NCI-H2081 treated with DMSO at 0.1 percent for 48 hours (cell line): ENCODE measurements at places on chromosomes 2 and 18.

DNA sequence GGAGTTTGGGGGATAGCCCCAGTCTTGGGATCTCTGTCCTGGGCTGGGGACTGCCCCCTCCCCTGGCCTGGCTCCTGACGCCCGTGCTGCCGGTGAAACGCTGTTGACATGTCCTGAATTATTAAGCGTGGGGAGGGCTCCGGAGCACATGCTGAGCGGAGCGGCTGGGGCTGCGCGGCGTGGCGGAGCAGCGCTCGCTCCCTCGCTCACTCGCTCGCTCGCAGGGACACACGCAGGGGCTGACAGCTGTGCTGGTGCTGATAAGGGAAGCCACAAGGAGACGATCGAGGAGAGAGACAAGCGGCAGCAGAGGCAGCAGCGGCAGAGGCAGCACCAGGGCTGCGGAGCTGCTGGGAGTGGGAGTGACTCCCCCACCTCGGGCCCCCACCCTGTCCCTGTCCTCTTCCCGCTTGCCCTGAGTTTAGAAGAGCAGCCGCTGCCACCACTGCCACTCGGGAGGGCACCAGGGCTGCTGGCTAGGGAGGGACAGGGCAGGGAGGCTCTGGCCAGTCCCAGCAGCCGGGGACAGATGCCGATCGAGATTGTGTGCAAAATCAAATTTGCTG is at the start of gene ASIC4:
Gene ASIC4, plus strand, starts transcription at position 287 of the 566 bp plus-strand sequence. Its CDS starts 243 bp downstream, at position 530.
- no peak for DNase-seq

GRCh38 chr2:109440499-109441156 is 173.1 kb downstream of the SEPTIN10 start:
- no peak for DNase-seq

- no peak for DNase-seq
Observed at GRCh38 chr2:60958800-60959199, 58.7 kb upstream of the PEX13 start.

DNA sequence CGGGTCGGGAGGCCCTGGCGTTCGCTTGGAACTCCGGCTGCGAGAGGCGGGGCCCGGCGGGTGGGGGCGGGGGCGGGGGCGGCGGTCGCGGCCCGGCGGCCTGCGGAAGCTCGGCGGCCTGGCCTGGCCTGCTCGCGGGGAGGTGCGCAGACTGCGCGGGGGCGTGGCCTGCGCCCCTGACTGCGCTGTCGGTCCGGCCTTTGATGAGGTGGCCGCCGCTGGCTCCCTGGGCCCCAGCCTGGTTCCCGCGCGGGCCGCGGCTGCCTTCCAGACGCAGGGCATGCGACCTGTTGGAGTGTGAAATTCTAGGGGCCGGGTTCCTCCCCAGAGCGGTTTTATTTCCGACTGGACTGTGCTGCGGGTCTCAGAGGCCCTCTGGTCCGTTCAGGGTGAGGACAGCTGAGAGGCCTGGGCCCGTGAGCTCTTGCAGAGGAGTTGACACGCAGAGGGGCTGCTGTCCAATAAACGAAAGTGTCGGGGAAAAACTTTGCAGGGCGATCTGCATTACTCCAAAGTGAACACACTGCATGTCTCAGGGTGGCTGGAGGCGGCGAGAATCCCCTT is 629 bp downstream of the NRBP1 start:
- no peak for DNase-seq

GRCh38 chr2:174327021-174327840 is 7.5 kb upstream of the SP9 start:
- no peak for DNase-seq

DNA sequence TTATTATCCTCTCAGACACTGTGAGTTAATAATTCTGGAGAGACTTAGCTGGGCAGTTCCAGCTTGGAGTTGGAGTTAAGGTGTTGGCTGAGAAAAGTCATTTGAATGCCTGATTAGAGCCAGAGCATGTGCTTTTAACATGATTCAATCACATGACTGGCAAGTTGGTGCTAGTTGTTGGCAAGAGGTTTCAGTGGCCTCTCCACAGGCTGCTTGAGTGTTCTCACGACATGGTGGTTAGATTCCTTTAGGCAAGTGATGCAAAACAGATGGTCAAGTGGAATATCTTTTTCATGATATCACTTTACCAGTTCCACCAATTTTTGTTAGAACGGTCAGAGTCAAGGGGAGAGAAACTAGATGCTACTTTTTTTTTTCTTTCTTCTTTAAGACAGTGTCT is 262.7 kb upstream of the FN1 start:
- no peak for DNase-seq

- no peak for DNase-seq
Observed at GRCh38 chr2:173414823-173415322, 60.2 kb downstream of the CDCA7 start.

DNA sequence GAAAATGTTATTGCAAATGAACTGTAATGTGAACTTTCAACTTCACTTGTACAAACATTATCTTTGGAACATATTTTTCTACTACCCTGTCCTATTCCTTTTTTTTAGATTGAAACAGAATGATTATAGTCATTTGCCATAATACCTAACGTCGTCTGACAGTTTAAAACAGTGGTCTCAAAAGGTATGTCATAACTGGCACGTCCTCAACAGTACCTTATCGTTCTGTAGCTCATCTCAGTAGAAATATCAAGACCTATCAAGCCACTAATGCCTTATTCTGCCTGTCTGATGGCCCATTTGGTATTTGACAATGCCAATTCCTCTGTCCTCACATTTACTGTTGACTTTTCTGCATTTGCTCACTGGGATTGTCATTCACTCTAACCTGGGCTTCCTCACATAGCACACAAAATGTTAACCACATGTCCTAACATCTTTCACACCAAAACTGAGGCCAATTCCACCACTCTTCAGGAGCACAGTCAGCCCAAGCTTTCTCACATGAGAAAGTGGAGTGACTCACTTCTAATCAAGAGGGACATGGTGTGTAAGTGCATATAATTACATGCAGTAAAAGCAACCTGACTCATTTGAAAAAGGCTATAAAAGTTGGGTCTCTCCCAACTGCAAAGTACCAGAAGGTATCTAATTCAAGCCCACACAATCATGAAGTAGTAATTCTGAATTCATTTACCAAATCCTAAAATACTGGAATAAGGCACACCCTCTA is 34.8 kb downstream of the DNER start:
- no peak for DNase-seq

DNA sequence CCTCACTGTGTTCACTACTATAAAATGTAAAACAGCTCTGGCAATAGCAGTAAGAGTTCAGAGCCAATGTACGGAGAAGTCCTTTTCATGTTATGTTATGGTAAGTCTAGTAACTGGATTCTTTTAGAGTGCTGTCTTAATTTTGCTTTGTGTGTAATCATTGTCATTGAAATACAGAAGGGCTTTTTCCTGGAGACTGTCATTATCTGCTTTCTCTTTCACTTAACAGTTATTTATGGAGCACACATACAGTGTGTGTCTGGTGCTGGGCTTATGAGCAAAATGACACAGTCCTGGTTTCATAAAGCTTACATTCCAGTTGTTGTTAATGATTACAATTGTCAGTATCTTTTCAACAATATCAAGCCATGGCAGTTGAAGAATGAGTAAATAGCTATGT is 95.5 kb downstream of the CCDC102B start:
- DNase-seq = no peak

DNA sequence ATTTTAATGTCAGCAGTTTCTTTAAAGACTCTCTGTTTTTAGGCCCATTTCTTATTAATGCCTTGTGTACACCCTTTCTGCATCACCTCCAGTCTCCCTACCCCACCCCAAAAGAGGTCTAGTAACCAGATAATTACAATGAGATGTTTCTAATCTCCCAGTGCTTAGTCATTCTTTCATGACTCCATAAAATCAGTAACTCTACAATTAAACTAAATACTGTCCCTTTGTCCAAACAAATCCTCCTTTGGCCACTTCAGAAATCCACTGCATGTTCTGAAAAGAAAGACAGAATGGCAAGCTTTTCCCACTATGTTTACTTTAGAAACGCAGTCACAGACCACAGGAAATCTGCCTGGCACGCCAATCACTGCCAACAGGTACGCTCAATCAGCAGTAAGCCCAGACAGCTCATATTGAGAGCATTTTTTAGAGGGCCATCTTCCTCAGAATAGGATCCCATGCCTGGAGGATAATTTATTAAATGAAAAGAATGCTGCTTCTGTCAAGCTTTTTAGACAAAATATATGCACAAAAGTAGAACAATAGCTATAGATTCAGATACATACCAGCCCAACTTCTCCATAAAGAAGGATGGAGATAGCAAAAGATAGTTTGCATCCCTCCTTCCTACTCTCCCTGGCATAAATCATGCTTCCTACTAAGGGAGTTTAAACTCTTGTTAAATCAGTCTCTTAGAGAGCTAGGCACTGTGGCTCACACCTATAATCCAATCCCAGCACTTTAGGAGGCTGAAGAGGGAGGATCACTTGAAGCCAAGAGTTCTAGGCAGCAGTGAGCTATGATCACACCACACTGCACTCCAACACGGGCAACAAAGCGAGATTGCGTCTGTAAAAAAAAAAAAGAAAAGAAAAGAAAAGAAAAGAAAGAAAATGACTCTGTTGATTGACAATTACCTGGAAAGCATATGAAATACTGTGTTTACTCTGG is 14.6 kb downstream of the CLASP1 start:
- no peak for DNase-seq

GRCh38 chr2:188367164-188367563 is 75.5 kb downstream of the GULP1 start:
- DNase-seq = peak; percentile 83

DNA sequence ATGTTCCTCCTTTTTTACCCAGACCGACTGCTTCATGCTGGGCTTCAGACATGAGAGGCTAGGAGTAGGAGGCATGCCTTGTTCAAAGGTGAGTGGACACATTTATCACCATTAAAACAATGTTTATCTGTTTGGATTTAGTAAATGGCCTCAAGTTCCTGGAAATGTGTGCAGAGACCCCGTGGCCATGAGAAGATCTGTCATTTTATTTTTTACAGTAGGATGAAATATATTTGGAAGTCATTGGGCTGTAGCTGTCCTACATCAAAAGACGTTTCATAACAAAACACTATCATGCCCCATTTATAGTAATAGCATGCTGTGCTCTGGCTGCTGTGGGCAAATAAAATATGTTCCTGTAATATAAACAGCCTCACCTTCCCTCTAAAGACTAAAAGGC is 403.9 kb upstream of the TNP1 start:
- DNase-seq = no peak

GRCh38 chr2:43389581-43390466 is 163.4 kb upstream of the ZFP36L2 start:
- DNase-seq = no peak

DNA sequence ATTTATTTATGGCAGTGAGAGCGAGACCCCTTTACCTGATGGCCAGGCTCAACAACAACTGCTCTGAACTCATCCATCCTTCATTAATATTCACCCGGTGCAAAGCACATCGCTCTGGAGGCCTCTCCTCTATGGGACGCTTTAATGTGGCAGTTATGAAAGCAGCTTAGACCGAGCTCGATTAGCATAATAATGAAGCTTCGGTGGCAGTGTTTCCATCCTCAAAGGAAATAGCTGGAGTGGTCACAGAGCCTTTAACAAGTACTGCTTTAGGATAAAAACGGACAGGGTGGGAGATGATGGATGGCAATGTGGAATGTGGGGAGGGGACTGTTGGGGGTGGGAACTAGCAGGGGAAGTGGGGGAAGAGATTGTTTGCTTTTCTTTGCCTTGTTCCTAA is 243.9 kb downstream of the SLC4A3 start:
- no peak for DNase-seq

- DNase-seq = no peak
Observed at GRCh38 chr2:220185766-220186305, 558.4 kb downstream of the SLC4A3 start.

- no peak for DNase-seq
Observed at GRCh38 chr2:30277582-30277981, 46.2 kb downstream of the LBH start.

DNA sequence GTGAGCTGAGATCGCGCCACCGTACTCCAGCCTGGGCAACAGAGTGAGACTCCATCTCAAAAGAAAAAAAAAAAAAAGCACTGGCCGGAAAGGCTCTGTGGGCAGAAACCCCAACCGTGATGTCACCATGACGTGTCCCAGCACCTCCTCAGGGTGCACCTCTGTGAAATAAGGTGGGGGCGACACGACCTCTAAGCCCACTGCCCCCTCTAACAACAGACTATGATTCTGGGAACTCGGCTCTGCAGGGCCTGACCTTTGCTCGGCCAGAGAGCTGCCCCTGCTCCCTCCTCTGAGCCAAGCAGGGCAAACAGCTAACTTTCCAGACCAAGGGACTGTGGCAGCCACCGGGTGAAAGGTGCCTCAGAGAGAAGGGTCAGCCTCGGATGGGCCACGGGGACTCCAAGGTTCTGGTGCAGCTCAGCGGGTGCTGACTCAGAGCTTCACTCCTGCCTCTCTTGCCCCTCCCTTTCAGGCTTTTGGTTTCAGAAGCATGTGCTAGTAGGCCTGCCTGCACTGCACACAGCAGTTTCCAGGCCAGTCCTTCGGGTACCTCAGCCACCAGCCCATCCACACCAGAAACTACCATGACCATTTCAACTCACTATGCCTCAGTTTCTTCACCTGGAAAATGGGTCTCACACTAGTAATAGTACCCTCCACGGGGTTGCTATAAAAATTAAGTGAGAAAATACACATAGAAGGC is 8.0 kb downstream of the TMBIM1 start:
- no peak for DNase-seq

DNA sequence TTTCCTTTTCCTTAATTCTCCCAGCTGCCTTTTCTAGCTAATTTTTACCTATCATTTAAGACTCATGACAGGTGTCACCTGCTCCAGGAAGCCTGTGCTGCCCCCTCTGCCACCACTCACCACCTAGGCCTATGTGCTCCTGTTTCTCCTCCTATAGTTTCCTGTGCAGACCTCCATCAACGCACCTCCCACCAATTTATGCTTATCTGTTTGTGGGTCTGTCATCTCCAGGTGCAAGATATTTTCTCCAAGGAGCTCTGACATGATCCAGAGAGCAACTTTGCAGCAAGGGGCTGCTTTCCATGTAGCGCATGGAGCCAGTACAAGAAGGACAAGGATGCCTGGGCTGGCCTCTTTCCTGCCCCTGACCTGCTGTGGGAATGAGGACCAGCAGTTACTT is 42.7 kb downstream of the SLC4A5 start:
- DNase-seq = no peak

GRCh38 chr2:6358985-6359384 is 506.7 kb downstream of the CMPK2 start:
- DNase-seq = no peak

DNA sequence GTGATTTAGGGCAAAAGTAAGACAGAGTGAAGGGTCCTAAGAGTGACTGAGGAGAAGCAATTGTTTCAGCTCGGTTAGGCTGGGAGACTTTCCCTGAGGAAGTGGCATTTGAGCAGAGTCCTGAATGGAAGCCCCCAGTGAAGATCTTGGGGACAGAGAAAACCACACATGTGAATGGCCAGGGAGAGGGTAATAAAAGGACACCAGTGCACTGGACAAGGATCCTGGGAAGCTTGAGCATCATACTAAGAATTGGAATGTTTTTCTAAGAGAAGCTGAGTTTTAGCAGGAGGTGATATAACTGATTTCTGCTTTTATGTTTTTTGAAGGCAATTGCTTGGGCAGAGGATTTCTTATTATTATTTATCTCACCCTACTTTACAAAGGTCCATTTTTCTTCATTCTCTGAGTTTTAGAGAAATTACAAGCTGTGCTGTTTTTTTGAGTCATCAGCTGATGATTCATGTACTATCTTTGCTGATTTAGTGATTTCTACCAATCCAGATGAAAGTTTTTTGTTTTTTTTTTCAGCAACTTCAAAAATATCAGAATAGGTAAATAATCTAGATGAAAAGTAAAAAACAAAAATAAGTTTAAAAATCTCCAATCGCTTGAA is 43.5 kb downstream of the MFSD6 start:
- DNase-seq = no peak
